ENCODE measurements at places on chromosomes 1 and 21.

- H3K4me3 ChIP-seq: no peak overlapping the region
- peaks cover 7% of the 10 kb centered on the region for H3K36me3 ChIP-seq
- peaks cover 23% of the 10 kb centered on the region for H3K27me3 ChIP-seq
- H3K4me1 ChIP-seq: peaks cover 35% of the 10 kb centered on the region
Measured at GRCh38 chr1:179023946-179024650, 1.6 kb upstream of the FAM20B start.

GRCh38 chr1:91549041-91549735, 48.5 kb downstream of the CDC7 start:
- DNase-seq: no peak
- H3K27ac ChIP-seq: peak overlapping the region; percentile 97
- H3K36me3 ChIP-seq: peaks cover 12% of the 10 kb centered on the region
- peaks cover 78% of the 10 kb centered on the region for H3K4me1 ChIP-seq
- H3K4me3 ChIP-seq: peak overlapping the region; percentile 71
- H3K27me3 ChIP-seq: no peaks in the 10 kb centered on the region

DNA sequence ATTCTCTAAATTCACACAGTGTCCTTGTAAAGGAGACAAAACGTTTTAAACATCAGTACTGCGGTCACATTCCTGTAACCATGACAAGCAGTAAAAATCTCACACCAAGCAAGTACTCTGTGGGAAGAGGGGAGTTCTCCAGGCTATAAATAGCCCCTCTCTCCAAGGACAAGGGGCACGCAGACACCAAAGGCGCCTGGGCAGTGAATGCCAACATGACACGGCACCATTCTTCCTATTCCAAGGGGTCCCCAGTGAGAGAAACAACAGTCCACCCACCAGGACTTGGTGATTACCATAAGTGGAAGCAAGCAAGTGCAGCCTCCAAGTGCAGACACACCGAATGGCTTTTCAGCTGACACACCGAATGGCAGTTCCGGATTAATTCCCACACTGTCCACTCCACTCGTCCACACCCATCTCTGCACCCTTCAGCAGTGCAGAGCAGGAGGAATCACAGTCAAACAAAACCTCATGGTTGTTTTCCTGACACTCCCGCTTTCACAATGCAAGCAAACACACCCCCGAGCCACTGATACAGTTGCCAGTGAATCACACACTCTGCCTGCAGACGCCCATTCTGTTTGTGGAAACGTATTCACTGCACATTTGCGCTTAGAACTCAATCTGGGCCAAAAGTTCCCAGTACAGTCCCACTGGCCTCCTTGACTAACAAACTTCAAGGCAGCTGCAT, 1.8 kb downstream of the PTTG1IP start:
- no peaks in the 10 kb centered on the region for H3K27me3 ChIP-seq
- DNase-seq: no peak
- H3K36me3 ChIP-seq: peaks cover 30% of the 10 kb centered on the region
- peaks cover 65% of the 10 kb centered on the region for H3K4me1 ChIP-seq
- H3K4me3 ChIP-seq: peak overlapping the region; percentile 96

GRCh38 chr1:243712941-243713340, 137.1 kb downstream of the AKT3 start:
- H3K27ac ChIP-seq: no peak overlapping the region
- H3K27me3 ChIP-seq: no peaks in the 10 kb centered on the region

- no peak overlapping the region for H3K4me3 ChIP-seq
- no peak for DNase-seq
- no peaks in the 10 kb centered on the region for H3K36me3 ChIP-seq
- H3K27me3 ChIP-seq: peaks cover 35% of the 10 kb centered on the region
- no peak overlapping the region for H3K27ac ChIP-seq
Measured at GRCh38 chr1:203117611-203118575, 9.6 kb upstream of the ADORA1 start.

DNA sequence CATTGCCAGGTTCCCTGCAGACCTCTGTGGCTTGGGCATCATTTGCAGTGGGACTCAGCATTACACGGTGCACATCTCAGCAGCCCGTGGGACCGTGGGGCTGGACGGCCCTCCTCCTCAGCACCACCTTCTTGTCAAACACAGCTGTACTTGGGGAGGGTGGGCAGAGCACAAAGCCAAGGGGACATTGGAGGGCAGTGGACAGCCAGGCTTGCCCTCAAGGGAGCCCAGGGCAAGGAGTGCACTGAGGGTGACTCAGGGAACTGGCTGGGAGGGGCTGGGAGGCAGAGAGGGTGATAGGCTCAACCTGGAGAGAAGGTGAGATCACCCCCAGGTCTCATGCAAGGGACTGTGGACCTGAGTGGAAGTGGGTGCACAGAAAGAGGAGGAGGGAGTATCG, 3.4 kb downstream of the CAPN9 start:
- no peak for DNase-seq
- H3K4me3 ChIP-seq: no peak overlapping the region
- H3K36me3 ChIP-seq: no peaks in the 10 kb centered on the region
- no peak overlapping the region for H3K27ac ChIP-seq
- H3K27me3 ChIP-seq: peaks cover 45% of the 10 kb centered on the region

DNA sequence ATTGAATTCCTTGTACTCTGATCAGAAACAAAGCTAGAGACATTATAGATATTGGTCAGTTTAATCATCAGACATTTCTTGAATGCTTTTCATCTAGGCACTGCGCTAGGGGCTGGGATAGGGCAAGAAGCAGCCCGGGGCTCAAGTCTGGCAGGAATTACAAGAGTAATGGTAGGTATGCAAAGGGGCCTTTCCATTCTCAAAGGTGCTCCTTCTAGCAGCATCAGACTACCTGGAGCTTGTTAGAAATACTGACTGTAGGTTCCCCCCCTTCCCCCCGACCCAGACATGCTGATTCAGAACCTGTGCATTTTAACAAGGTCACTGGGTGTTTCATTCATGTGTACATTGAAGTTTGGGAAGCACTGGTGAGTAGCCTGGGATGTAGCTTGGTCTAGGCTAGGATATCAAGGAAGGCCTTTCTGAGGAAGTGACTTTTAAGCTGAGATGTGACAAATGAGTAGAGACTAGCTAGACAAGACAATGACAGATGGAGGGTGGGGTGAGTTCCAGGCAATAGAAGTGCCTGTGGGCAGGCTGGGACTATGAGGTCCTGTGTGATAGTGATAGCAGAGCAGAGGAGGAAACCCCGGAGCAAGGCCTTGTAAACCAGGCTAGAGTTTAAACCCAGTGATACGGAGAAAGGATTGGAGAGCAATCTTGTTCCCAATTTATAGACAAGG, 26.3 kb downstream of the NFASC start:
- no peaks in the 10 kb centered on the region for H3K4me1 ChIP-seq
- peaks cover 79% of the 10 kb centered on the region for H3K27me3 ChIP-seq
- DNase-seq: no peak
- no peak overlapping the region for H3K27ac ChIP-seq
- H3K4me3 ChIP-seq: no peak overlapping the region

DNA sequence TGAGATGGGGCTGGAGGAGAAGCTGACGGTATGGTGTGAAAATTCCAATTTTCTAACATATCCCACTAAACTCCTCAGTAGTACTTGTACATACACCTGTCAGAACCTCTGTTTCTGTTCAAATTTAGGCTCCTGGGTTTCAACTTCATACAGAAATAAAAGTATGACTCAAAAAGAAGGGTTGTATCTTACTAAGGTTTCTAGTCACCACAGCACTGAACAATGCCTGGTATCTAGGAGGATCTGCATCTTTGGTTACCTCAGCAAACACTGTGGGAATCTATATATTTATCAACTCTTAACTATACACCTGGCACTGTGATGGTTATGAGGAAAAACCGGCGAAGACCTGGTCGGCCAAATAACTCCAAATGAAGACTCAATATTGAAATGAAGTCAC, 13.8 kb downstream of the RBM34 start:
- H3K27ac ChIP-seq: no peak overlapping the region
- no peak overlapping the region for H3K4me3 ChIP-seq
- peaks cover 96% of the 10 kb centered on the region for H3K36me3 ChIP-seq
- peaks cover 16% of the 10 kb centered on the region for H3K4me1 ChIP-seq
- no peak for DNase-seq

DNA sequence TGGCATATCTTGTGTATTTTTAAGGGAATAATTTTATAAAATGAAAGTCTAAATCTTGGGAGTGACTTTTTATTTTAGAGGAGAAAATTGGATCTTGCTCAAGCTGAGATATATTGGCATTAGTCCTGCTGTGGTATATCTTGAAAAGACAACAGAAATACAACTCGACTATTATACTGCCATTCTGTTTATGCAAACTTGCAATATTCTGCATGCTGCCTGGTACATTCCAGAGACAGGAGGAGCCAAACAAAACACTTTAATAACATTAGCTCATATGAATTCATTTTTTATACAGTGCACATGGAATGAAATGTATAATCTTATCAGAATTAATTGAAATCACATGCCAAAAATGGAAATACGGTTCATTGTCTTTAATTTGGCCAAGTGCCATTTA, 176.0 kb upstream of the NRIP1 start:
- no peak overlapping the region for H3K27ac ChIP-seq
- no peak overlapping the region for H3K4me3 ChIP-seq
- no peaks in the 10 kb centered on the region for H3K36me3 ChIP-seq
- no peak for DNase-seq
- no peaks in the 10 kb centered on the region for H3K27me3 ChIP-seq
